Astrocyte of the spinal cord (primary cell): ENCODE measurements at places on chromosomes 16 and 17.
A peak's percentile ranks its signal among the peaks of the same experiment; 100 is the strongest.

- no peak for DNase-seq
Observed at GRCh38 chr16:50281391-50282009, 15.1 kb downstream of the ADCY7 start.

DNA sequence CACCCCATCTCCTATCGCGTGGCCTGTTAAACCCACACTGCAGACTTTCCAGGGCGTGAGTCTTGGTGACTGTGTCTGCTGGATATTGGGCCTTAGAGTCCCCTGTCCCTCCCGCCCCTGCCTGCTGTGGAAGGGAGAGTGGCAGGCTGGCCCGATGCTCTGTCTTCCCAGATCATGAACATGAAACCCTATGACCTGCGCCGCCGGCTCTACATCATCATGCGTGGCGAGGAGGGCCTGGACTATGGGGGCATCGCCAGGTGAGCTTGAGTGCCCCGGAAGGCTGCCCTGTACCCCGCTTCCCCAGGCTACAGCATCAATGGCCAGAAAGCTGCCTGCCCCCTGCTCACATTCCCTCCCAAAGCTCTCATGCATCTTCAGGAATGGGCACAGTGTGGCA lies 19.5 kb upstream of the CLEC18A start:
- no peak for DNase-seq

DNA sequence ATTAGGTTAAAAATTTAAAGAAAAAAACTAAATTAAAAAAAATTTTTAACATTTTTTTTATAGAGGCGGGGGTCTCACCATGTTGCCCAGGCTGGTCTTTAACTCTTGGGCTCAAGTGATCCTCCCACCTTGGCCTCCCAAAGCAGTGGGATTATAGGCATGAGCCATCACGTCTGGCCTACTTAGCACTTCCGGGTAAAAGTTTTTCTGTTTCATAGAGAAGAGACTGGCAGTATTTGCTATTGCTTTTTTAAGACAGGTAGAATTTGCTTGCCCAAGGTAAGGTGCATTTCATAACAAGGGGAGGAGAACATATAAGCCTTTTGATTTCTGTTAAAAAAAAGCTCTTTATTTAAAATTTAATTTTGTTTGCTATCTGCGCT lies 12.0 kb upstream of the HAPSTR1 start:
- no peak for DNase-seq

GRCh38 chr17:80868022-80868609 lies 123.5 kb upstream of the CHMP6 start:
- DNase-seq, result no peak

DNA sequence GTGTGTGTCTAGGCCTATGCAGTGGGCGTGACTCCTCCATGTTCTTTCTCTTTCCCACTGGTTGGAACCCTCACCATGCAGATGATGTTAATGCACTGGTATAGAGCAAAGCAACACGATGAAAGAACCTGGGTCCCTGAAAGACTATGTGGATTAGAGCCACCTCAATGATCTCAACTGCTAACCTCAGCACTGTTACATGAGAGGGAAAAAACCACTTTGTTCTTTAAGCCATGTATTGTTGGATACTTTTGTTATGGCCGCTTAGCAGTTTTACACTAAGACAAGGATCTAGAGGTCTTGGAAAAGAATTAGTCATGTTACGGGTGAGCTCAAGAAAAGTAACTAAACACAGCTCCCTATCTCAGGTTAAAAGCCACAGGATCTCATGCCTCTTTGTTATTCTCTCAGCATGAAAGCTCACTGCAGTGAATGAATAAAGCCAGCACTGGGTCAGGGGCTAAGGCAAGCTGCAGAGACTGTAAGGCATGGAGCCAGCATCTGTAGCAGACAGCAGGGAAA lies 56.6 kb upstream of the RBBP6 start:
- DNase-seq, result no peak

DNA sequence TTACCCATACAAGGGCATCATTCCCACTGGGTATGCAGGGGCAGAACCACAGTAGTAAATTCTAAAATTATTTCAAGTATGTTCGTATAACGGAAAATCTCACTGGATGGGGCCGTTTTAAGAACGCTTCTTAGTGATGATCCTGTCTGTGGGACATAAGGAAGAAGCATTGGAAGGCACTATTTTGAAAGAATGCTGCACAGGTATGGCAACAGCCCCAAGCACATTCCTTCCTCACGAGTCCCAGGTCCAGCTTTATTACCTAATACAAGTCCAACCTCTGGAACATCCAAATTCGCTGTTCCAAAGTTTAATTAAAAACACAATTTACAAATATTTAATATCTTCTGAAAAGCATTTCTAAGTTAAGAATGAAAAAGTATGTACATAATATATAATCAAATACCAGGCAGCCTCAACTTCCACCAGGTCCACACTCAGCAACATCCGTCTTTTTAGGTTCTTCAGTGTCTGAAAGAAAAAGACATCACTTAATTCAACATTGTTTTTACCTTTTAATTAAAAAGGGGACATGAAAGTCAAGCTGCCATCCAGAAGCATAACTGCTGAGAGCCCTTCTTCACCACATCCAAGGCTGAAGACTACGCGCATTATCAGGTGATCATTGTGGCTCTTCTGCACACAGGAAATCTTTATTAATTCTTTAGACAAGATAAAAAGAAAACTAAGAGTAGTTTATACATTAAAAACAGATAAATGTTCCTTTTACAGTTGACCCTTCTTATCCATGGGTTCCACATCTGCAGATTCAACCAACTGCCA lies 49.8 kb downstream of the BRD7 start:
- DNase-seq, result no peak

GRCh38 chr17:75634376-75634740 lies 1.1 kb downstream of the SMIM5 start:
- no peak for DNase-seq

DNA sequence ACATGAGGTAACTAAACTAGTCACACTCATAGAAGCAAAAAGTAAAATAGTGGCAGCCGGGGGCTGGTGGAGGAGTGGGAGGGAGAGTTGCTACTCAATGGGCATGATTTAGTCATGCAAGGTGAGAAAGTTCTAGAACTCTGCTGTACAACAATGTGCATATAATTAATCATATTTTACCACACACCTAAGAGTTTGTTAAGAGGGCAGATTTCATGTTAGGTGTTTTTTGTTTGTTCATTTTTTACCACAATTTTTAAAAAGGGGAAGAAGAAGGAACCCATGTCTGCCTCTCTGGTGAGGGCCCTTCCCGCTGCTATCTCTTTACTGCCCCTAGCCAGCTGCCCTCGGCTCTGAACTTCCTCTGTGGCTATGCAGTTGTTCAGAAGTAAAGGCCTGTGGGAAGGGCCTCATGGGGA lies 11.2 kb downstream of the CD300LB start:
- DNase-seq, result no peak

DNA sequence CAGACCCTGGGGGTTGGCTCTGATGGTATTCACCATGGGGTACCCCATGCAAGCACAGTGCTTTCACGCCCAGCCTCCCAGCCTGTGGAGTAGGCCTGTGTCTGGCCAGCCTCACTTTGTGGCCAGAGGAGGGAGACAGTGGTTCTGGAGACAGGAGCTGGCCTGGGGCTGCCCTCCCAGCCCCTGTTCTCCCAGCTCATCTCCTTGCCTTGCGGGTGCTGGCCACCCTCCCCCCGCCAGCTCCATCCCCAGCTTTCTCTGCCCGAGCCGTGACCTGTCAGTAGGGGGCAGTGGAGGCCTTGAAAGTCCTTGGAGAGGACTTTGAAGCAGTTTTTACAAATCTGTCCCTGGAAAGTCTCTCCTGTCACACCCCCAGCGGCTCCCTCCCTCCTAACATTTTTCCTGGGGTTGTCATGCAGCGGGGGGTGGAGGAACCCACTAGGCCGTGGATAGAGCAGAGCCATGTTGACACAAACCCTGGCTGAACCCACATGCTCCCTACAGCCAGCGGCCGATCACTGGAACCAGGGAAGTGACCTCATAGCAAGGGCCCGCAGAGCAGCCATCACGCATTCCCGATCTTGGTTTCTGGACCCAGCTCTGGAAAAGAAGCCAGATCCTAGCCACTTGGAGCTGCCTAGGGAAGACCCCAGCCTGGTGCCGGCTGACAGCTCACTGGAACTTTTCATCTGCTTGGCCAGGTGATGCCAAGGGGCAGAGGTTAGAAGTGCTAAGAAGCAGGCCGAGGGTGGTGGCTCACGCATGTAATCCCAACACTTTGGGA lies 289.4 kb downstream of the SEC14L1 start:
- DNase-seq, result peak; percentile 98

- no peak for DNase-seq
Observed at GRCh38 chr17:77444984-77445759, 304.4 kb downstream of the SEC14L1 start.

DNA sequence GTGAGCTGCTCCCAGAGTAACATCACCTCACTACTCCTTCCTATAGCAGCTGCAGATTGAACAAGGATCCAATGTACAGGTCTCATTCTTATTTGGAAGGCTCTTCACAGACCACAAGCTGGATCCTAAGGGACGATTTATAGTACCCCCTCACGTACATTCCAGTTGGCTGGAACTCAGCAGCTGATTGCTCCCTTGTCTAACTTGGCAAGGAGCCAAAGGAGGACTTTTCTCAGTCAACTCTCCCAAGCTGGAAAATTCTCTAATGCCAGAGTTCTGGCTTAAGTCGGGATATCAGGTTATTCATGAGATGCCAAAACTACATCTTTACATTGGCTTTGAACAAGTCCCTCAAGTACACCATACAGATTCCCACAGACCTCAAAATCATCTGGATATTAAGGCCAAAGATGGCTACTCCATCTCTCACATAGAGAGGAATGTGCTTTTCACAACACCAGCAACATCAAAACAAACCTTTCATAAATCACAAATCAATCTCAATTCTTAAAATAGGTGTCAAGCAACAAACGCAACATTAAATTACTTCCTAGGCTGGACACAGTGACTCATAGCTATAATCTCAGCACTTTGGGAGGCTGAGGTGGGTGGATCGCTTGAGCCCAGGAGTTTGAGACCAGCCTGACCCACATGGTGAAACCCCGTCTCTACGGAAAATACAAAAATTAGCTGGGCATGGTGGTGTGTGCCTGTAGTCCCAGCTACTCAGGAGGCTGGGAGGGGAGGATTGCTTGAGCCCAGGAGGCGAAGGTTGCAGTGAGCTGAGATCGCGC lies 39.3 kb downstream of the SMG6 start:
- peak; percentile 47 for DNase-seq

GRCh38 chr17:62791767-62792446 lies 16.2 kb downstream of the MARCHF10 start:
- DNase-seq, result peak; percentile 97

GRCh38 chr16:16014329-16015224 lies 65.2 kb downstream of the ABCC1 start:
- DNase-seq, result peak; percentile 49

DNA sequence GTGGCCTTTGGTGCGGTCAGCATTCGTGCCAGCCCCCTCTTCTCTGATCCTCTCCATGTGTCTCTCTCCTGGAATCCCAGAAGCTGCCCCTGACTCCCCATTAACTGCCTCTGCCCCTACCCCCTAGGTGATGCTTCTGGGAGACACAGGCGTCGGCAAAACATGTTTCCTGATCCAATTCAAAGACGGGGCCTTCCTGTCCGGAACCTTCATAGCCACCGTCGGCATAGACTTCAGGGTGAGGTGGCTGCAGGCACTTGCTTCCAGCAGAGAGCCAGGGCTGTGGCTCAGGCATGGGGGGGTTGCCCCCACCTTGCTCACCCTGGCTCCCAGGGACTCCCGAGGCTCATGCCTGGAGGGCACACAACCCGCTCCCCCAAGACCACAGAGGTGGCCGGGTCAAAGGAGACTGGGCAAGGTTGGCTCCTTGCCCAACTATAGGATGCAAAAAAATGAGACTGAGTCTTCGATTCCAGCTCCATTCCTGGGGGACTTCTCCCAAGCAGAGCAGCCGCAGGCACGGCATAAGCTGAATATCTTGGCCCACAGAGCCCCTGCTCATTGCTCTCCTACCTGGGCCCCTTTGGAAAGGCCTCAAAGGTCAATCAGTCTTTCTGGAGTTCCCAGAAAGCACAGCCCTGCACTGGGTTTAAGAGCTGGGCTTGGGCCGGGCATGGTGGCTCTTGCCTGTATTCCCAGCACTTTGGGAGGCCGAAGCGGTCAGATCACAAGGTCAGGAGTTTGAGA lies 3.8 kb downstream of the RAB37 start:
- DNase-seq, result no peak

- no peak for DNase-seq
Observed at GRCh38 chr16:74769586-74770190, 4.9 kb downstream of the FA2H start.

- no peak for DNase-seq
Observed at GRCh38 chr17:66255527-66255971, 26.3 kb upstream of the APOH start.

- no peak for DNase-seq
Observed at GRCh38 chr16:19344224-19344801, 58.8 kb downstream of the CLEC19A start.

- no peak for DNase-seq
Observed at GRCh38 chr16:3822366-3823045, 58.0 kb downstream of the CREBBP start.

- DNase-seq, result peak; percentile 66
Observed at GRCh38 chr17:14038206-14038605, 31.1 kb upstream of the COX10 start.
